Hematopoietic multipotent progenitor cell treated with erythropoietin and hydrocortisone succinate and interleukin-3 and kit ligand, for 17 days (in vitro differentiated cells): ENCODE measurements at places on chromosomes 6 and 20.

DNA sequence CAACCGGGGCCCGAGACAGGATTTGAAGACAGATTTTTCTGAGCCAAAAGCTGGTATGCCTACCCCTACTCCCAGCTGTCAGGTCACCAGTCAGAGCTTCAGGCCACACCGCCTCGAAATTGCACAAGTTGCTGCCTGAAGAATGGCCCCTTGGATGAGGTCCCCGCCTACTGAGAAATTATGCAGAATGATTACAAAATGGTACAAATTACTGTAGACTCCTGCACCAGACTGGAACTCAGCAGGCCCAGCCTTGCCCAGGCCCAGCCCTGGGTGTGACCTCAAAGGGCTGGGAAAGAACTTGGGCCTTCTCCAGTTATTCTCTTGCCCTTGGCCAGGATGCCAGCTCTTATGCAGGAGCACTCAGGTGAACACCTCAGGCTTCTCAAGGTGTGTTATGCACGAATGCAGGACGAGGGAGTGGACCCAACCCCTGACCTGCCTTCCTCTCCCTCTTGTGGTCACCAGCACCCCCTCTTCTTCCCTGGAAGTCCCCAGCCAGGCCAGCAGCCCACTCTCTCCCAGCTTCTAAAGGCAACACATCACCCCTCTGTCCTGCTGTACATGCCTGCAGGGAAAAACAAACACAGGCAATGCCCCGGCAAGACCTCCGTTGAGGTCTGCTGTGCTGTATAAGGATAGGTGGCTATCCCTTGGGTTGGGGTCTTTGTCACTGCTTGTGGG lies 88.7 kb upstream of the NAA20 start:
- DNase-seq = no peak

- DNase-seq = no peak
Observed at GRCh38 chr20:7798176-7798575, 142.1 kb downstream of the HAO1 start.

- DNase-seq = no peak
Observed at GRCh38 chr6:166911248-166911677, 45.1 kb downstream of the RNASET2 start.

DNA sequence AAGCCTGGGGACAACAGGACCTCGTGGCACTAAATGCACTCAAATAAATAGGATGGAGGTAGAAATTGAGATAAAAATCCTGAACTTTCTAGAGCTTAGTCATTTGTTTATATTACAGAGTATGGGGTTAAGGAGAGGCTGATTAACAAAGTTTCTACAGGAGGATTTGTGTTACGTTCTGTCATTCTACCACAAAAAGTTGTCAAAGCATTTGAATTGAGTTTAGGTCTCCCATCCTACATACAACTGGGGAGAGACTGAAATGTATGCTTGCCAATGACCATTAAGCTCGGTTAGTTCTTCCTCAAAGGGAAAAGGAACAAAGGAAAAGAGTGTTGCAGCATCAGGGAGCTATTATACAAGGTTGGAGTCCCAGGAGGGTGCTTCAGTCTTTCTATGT lies 597.9 kb downstream of the COL12A1 start:
- DNase-seq = no peak

GRCh38 chr20:3447321-3447720 lies 23.5 kb upstream of the ATRN start:
- DNase-seq = no peak

- no peak for DNase-seq
Observed at GRCh38 chr6:130431346-130431852, 65.6 kb downstream of the TMEM200A start.

- DNase-seq = peak; percentile 60
Observed at GRCh38 chr20:36754656-36755222, 8.8 kb upstream of the NDRG3 start.

GRCh38 chr6:158207422-158207788 lies 39.3 kb downstream of the GTF2H5 start:
- no peak for DNase-seq

GRCh38 chr20:19633985-19634384 lies 124.1 kb upstream of the RIN2 start:
- no peak for DNase-seq

GRCh38 chr6:135941275-135942025 lies 89.9 kb downstream of the PDE7B start:
- no peak for DNase-seq

DNA sequence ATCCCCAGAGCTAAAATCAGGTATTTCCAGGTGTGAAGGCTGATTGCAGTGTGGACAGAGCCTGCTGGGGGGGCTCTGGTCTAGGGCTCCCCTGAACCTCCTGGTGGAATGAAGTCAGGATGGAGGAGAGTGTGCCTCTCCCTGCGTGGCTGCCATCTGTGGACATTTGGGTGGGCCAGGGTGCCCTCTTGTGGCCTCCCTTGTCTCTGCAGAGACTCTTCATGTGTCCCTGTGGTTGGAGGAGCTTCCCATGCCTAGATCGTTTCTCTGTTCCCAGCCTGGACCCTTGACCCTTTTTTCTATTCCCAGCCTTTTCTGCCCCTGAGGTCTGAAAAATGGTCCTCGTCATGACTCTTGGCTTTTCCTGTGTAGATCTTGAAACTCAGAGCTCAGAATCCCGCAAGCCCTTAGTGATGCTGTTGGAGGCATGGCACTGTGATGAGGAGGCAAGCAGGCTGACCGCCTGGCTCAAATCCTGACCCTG lies 9.9 kb upstream of the PSMF1 start:
- peak; percentile 80 for DNase-seq

DNA sequence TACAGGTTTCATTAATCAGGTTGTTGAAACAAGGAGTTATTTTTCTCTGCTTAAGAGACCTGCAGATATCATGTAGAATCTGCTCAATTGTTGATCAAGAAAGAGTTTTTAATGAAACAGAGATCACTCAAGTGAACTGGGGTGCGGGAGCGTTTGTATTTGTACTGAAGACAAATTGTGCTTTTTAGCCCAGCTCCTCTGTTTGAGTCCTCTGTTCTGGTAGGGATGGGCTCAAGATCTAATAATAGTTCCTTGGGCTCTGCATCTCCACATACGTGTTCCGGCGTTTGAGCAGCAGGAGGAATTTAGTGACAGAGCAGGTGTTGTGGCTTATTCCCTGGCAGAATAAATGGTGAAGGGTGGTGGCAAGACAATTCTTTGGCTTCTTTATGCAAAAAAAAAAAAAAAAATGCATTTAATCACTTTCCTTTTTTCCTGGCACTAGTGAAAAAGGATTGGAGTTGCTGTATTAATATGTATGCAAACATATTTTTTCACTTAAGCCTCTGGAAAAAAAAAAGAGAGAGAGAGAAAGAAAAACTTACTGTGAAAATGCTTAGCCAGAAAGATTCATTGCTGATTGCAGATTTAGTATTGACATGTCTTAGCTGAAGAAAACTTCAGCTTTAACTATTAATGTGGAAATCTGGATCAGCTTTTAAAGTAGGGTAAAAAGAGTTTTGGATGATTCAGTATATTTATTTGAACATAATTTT lies 4.0 kb downstream of the CITED2 start:
- DNase-seq = peak; percentile 64

DNA sequence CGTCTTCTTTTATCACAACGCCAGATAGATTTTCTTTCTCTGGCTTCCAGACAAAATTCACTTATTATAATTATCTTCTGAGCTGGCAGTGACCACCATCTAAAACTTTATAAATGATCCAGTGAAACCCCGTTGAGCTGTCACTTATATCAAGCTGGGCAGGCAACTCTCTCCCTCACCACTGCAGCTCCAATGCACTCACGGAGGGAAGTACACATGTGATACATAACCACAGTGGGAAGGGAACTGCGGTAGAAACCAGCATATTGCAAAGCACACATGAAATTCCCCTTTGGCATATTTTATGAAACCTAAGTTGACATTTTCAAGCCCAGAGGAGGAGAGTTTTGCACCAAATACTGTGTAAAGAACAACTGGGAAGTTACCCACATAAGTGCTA lies 536.9 kb downstream of the HACE1 start:
- DNase-seq = no peak

DNA sequence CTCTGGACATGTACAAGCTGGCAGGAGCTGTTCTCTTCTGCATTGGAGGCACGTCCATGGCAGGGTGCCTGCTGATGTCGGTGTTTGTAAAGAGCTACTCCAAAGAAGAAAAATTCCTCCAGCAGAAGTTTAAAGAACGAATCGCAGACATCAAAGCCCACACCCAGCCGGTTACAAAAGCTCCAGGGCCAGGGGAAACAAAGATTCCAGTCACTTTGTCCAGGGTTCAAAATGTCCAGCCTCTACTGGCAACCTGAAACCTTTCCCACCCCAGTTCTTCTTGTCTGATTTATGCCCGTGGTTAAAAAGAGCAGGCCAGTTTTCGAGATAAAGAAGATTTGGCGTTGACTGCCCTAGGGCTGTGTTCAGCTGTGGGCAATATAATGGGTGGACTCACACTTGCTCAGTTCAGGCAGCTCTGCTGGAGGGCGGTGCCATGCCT lies 19.7 kb downstream of the NRSN1 start:
- DNase-seq = no peak

GRCh38 chr6:41571021-41571780 lies 25.0 kb downstream of the FOXP4 start:
- DNase-seq = no peak

DNA sequence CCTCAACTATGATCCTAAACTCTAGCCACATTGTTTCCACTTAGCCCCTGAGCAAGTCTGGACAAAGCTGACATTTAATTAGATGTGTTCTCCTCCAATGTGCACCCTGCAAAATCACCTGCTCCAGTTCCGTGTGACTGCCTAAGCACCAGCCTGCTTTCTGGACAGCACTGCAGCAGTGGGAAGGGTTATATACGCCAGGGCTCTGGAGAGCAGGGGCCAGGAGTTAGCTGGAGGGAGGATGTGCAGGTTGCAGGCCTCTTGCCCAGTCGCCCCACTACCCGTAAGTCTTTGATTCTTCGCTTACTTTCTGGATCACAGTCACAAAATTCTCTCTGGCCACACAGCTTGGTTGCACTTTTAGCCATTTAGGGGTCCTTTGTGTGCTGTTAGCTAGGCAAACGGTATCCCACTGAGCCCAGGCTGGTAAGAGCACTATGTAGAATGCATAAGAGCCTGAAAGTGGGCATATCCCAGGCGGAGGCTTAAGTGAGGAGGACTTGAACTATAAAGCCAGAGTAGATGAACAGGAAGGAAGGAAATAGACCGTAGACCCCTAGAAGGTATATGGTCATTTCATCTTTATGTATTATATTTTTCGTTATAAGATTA lies 10.7 kb upstream of the PLEKHG1 start:
- no peak for DNase-seq

DNA sequence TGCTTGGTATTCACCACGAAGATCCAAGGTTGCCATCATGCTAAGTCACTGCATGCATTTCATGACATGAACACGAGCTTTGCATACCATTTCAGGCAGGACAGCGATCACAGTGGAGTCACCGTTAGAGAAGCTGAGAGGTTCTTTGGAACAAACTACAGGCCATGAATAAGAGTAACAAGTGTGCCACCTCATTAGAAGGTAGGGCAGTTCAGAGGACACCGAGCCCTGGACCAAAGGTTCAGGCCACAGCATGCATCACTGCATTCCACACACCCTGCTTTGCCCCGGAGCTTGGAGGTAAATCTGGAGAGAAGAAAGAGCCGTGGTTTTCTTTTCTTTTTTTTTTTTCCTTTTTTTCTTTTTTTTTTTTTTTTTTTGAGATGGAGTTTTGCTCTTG lies 66.9 kb upstream of the CDH4 start:
- no peak for DNase-seq

DNA sequence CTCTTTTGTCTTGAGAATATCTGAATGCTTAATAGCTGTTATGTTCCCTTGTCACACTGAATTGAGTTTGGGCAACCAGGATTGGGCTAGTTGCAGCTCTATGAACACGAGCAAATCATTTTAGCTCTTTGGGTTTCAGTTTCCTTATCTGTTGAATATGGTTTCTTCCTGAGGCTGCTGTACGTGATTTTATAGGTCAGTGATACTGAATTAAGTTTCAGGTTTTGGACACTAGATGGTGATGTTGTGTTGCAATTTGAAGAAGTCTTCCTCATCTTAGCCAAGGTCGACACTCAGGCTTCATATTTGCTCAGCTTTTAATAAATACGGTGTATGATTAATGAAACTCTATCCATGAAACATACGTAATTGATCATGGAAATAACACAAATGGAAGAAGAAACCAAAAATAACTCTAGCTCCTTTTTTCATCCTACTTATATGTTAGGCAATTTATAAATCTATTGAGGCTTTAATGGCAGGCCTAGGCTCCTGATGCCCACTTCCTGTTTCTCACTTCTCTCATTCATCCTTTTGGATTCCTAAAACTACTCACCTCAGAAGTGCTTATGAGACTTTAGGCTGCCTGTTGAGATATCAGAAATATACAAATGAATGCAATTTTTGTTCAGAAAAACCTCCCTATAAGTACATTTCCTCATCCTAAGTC lies 354.1 kb upstream of the MAP3K7 start:
- DNase-seq = no peak

DNA sequence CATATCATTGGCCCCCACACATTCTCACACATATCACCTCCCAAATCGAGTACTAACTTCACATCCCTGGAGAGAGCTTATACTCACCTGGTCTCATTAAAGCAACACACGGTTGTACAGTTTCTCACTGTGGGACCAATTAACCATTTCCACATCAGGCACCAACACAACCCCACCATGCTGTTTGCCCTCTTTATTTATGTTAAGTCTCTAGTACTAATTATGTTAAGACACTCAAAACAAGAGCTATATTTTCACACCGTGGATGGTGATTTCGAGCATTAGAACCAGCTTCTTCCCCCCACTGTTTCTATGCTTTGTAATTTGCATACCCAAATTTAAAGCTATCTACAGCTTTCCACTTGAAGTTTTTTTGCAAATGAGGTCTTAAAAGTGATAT lies 6.3 kb downstream of the SCML4 start:
- no peak for DNase-seq

DNA sequence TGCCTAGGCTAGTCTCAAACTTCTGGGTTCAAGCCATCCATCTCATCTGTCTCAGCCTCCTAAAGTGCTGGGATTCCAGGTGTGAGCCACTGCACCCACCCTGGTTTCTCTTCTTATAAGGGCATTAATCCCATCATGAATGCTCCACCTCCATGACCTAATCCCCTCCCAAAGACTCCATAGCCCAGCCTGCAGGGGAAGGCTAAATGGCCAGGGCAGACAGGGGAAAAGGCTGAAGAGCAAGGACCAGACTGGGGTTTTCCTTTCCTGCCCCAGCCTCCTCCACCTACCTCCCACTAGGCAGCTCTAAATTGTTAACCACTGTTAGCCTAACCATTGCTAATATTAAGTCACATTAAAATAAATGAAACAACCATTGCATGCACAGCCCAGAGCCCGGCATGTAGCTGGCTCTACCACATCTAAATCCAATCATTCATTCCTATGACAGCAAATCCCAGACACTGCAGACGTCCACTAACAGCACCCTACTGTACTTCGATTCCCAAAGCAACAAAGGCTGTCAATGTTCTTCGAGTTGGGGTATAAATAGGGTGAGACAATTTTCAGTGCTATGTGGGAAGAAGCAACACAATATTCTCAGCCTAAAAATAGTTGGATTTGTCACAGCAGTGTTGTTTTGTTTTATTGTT lies 243.2 kb upstream of the ARID1B start:
- DNase-seq = no peak

GRCh38 chr6:44180886-44181285 lies 22.3 kb downstream of the CAPN11 start:
- DNase-seq = no peak

- no peak for DNase-seq
Observed at GRCh38 chr20:63090682-63091571, 84.2 kb upstream of the BHLHE23 start.
